Lower lobe of right lung (tissue), 2 donors: ENCODE measurements at places on chromosomes 4 and X.
A peak's percentile ranks its signal among the peaks of the same experiment; 100 is the strongest.

GRCh38 chr4:48827622-48828021, 3.3 kb upstream of the OCIAD1 start:
- H3K36me3 ChIP-seq, result no peaks in the 10 kb centered on the region
- H3K27me3 ChIP-seq, result no peaks in the 10 kb centered on the region
- H3K27ac ChIP-seq, result no peak overlapping the region

GRCh38 chrX:13854003-13854402, 37.1 kb upstream of the GPM6B start:
- H3K4me3 ChIP-seq, result no peak overlapping the region
- no peaks in the 10 kb centered on the region for H3K4me1 ChIP-seq
- H3K27me3 ChIP-seq, result no peaks in the 10 kb centered on the region
- no peak overlapping the region for H3K27ac ChIP-seq
- H3K36me3 ChIP-seq, result no peaks in the 10 kb centered on the region

DNA sequence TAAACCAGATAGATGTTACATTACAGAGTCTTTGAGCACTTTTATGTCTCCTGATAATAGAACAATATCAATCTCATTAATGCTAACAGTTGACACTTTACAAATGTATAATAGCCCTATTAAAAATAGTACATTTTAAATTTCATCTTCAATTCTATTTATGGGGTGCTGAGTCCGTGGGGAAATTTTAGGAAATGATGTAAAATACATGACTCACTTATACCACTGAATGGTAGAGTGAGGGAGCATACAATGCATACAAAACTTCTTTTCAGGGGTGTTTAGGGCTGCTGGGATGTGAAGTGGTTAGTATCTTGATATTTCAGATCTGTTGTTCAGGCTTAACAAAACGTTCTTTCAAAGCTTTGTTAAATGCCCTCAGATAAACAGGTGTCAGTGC, 696.2 kb downstream of the TRAM1L1 start:
- no peak overlapping the region for H3K4me3 ChIP-seq
- H3K4me1 ChIP-seq, result no peaks in the 10 kb centered on the region
- H3K27me3 ChIP-seq, result no peaks in the 10 kb centered on the region
- no peak overlapping the region for H3K27ac ChIP-seq

GRCh38 chr4:181582595-181582994, 660.6 kb upstream of the TENM3 start:
- H3K4me3 ChIP-seq, result no peak overlapping the region
- H3K27ac ChIP-seq, result no peak overlapping the region
- no peaks in the 10 kb centered on the region for H3K4me1 ChIP-seq
- no peak for DNase-seq
- H3K27me3 ChIP-seq, result no peaks in the 10 kb centered on the region

DNA sequence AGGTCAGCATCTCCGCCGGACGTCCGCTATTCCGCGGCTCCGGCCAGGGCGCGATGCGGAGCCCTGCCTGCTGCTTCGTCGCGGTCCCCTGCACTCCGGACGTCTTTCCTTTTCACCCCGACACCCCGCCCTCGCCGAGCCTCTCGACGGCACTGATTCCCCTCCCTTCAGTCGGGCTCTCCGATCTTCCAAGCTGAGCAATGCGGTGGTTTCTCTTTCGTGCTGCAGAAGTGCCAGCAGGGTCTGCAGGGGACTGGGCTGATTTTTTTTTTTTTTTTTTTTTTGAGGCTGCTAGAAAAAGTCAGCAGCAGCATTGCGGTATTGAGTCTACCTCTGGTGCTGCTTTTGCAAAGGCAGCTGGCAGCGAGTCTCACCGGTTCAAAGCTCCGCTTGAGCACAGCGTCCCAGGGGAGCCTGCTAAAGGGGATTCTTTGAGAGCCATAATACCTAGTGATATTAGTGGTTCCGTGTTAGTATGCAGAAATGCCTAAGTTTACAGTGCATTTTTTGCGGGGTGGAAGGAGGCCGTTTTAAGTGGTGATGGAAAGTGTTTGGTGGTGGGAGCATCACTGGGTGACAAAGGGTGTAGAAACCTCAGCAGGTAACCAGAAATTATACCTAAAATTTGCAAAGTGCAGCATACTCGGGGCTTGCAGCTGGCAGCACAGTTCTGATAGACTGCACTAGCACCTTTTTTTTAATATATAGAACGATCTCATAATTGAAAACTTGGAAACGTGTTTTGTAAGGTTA, 969 bp downstream of the STIM2 start:
- no peaks in the 10 kb centered on the region for H3K36me3 ChIP-seq
- DNase-seq, result peak; percentile 86
- H3K27me3 ChIP-seq, result no peaks in the 10 kb centered on the region
- H3K4me3 ChIP-seq, result peak overlapping the region; percentile 79
- H3K4me1 ChIP-seq, result peaks cover 67% of the 10 kb centered on the region
- peak overlapping the region; percentile 97 for H3K27ac ChIP-seq

DNA sequence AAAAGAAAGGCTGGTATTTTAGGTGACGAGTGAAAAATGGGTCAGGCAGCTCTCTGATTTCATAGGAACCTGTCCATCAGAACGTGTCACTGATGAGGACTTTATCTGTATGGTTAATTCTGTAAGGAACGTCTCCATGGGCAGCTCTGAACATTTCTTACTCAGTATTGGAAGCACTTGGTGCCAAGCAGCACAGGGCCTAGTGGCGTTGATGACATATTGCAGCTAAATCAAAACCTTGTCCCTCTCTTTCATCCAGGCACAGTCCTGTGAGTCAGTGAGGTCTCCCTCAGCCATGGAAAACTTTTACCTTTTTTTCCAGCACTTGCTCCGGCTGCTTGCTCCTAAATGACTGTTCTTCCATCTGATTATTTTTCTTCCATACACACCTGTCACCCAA, 301.9 kb downstream of the DHX15 start:
- H3K4me3 ChIP-seq, result no peak overlapping the region
- H3K27me3 ChIP-seq, result no peaks in the 10 kb centered on the region
- no peak for DNase-seq
- H3K27ac ChIP-seq, result no peak overlapping the region

- DNase-seq, result no peak
- no peak overlapping the region for H3K27ac ChIP-seq
- no peaks in the 10 kb centered on the region for H3K27me3 ChIP-seq
- H3K4me1 ChIP-seq, result no peaks in the 10 kb centered on the region
- H3K4me3 ChIP-seq, result no peak overlapping the region
Measured at GRCh38 chr4:140884431-140885058, 128.4 kb upstream of the TBC1D9 start.

- H3K27me3 ChIP-seq, result no peaks in the 10 kb centered on the region
- no peak overlapping the region for H3K27ac ChIP-seq
- H3K4me3 ChIP-seq, result no peak overlapping the region
Measured at GRCh38 chr4:108311313-108311712, 142.6 kb upstream of the LEF1 start.
